LHCN-M2 (cell line): ENCODE measurements at places on chromosomes 7 and 10. TPM values are rescaled to one million over a fixed set of nuclear protein-coding genes. Genes with fewer than 3 reads are reported as not detected.

DNA sequence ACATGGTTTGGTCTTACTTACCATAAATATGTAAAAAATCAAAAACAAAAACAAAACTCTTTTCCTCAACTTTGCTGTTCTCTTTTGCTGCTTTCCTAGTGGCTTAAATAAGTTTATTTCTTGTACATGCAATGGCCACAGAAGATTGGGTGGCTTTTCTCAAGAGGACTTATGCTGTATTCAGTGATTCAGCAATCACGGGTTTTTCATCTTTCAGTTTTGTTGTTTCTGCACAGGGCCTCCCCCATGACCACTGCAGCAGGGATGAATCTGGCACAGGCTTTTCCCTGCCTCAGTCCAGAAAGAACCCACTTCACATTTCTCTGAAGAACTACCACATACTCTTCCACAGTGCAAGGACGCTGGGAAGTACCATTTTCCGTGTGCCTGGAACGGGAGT is 355.0 kb downstream of the RNLS start:
- no peak for DNase-seq

- DNase-seq, result peak; percentile 64
These were observed 28.3 kb downstream of the NCAPG2 start for GRCh38 chr7:158676171-158676840.

DNA sequence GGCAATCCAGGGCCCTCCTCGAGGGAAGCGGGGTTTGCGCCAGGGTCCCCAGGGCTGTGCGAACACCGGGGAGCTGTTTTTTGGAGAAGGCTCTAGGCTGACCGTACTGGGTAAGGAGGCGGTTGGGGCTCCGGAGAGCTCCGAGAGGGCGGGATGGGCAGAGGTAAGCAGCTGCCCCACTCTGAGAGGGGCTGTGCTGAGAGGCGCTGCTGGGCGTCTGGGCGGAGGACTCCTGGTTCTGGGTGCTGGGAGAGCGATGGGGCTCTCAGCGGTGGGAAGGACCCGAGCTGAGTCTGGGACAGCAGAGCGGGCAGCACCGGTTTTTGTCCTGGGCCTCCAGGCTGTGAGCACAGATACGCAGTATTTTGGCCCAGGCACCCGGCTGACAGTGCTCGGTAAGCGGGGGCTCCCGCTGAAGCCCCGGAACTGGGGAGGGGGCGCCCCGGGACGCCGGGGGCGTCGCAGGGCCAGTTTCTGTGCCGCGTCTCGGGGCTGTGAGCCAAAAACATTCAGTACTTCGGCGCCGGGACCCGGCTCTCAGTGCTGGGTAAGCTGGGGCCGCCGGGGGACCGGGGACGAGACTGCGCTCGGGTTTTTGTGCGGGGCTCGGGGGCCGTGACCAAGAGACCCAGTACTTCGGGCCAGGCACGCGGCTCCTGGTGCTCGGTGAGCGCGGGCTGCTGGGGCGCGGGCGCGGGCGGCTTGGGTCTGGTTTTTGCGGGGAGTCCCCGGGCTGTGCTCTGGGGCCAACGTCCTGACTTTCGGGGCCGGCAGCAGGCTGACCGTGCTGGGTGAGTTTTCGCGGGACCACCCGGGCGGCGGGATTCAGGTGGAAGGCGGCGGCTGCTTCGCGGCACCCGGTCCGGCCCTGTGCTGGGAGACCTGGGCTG is 26.0 kb downstream of the PRSS2 start:
- no peak for DNase-seq

DNA sequence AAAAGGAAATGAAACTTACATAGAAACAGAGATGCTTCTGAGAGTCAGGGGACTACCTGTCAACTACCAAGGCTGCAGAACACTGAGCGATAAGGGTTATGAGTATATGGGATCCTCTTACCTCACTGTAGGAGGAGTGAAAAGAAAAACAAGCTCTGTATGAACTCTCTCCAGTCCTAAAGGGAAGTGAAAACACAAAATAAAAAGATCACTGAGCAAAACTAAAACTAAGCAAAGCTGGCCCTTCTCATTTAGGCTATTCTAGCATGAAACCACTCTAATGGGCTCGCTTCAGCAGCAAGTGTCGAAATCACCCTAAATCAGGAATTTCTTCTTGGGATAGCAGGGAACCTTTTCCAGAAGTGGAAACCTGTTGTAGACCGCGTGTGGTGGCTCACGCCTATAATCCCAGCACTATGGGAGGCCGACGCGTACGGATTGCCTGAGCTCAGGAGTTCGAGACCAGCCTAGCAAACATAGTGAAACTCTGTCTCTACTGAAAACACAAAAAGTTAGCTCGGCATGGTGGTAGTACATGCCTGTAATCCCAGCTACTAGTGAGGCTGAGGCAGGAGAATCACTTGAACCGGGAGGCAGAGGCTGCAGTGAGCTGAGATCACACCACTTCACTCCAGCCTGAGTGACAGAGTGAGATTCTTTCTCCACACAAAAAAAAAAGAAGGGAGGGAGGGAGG is 27.0 kb downstream of the DCLRE1C start:
- DNase-seq, result no peak

DNA sequence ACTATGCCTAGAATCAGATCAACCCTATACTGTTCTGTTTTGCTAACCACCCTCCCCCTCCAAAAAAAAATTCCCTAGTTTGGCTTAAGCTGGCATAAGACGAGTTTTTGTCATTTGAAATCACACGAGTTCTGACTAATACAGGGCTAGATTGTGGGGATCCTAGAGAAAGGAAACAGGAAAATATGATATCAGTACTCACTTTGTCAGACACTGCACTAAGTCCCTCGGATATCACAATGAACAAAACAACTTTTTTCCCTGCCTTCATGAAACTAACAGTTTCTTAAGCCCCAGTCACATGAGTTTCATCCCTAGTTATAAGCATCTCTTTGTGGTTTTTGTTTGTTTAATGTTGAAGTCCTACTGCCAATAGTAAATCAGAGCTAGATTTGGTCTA is 118.5 kb downstream of the ITGB8 start:
- no peak for DNase-seq

SPAM1 gene
- total RNA-seq, result not detected in 2 replicates

AKR1C3 gene
- 25.7 and 33.5 TPM in 2 replicates for total RNA-seq

AGR2 gene
- not detected in 2 replicates for total RNA-seq

- DNase-seq, result peak; percentile 94
These were observed 286.2 kb downstream of the KCNMA1 start for GRCh38 chr10:77351386-77351785.

GRCh38 chr7:123658023-123658422 is 2.4 kb downstream of the LMOD2 start:
- DNase-seq, result no peak

IGFBP1 gene
- total RNA-seq, result 0.23 and 1.2 TPM in 2 replicates

SORCS1 gene
- not detected in 2 replicates for total RNA-seq

DNA sequence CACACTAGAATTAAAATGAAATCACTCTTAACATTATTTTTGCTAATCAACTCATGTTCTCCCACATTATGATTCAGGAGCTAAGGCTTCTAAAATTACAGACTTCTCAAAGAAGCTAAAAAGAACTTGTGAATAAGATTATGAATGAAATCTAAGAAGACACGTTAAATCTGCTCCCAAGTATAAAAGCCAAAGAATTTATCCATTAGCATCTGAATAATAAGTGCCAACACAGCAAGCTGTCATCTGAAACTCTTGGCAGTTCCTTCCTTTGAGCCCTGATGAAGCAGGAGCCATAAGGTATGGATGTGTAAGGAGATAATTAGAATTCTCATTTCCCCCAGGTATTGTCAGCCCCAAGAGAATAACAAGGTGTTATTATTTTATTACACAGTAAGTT is 50.3 kb downstream of the TPK1 start:
- no peak for DNase-seq

GPR141 gene
- not detected in 2 replicates for total RNA-seq

DNA sequence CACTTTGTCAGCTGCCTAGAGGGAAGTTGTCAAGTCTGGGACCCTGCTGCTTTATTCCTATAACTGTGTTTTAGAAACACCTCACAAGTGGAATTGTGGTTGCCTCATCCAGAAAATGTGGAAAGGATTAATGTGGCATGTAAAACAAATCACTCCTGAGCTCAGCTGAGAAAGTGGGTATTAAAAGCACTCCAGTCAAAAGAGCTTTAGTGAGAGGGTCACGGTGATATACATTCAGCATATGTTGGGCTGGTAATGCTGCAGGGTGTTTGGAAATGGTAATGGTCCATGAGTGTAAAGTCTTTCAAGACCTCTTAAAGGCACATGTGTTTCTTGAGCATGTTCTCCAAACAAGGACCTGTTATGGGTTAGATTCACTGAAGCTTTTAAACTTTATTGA is 318.2 kb upstream of the MEOX2 start:
- DNase-seq, result no peak

CYP2C18 gene
- not detected in 2 replicates for total RNA-seq

CCDC186 gene
- total RNA-seq, result 5.3 and 6.5 TPM in 2 replicates

DNA sequence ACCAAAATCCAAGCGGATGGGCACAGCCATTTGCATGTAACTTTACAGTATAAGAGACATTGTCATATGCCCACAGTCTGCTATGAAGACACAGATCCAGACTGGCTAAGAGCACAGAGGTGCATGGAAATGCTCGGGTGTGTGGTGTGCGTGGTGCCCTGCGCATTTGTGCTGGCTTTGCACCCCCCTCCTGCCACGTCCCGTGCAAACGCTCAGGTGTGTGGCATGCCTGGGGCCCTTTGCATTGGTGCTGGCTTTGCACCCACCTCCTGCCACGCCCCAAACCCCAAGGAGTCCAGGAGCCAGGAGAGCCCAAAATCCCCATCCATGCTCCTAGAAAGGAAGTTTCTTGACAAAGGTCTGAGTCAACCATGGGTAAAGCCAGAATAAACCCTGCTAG is 306.2 kb downstream of the PTPRN2 start:
- DNase-seq, result no peak

- no peak for DNase-seq
These were observed 11.6 kb downstream of the NKX6-2 start for GRCh38 chr10:132774181-132774901.

GRCh38 chr7:11817111-11817740 is 14.8 kb downstream of the THSD7A start:
- DNase-seq, result no peak

CPXM2 gene
- not detected in 2 replicates for total RNA-seq

KAT6B gene
- total RNA-seq, result 9.6 and 11.3 TPM in 2 replicates

CCL26 gene
- 3.9 TPM in 1 of 2 replicates, not detected in the other for total RNA-seq

SPDYE9 gene
- total RNA-seq, result not detected in 2 replicates

DNA sequence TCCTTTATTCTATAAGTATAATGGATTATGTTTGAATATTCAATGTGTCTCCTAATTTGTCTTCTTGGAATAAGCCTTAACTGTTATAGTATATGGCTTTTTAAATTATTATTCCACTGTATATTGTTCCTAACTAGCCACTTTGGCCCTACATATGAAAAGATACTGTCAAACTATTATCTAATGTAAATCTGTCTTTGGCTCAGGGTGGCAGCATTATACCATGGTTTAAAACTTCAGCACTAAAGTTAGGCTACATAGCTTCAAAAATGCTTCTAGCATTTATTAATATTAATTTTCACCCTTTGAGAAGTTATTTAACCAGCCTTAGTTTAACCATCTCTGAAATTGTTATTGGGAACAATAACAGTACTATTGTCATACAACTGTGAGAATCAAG is 543.1 kb upstream of the MBL2 start:
- DNase-seq, result peak; percentile 31

CAMK2G gene
- total RNA-seq, result 16.4 and 20.8 TPM in 2 replicates

- no peak for DNase-seq
These were observed 107.8 kb downstream of the ARHGAP12 start for GRCh38 chr10:31820778-31821369.

DNA sequence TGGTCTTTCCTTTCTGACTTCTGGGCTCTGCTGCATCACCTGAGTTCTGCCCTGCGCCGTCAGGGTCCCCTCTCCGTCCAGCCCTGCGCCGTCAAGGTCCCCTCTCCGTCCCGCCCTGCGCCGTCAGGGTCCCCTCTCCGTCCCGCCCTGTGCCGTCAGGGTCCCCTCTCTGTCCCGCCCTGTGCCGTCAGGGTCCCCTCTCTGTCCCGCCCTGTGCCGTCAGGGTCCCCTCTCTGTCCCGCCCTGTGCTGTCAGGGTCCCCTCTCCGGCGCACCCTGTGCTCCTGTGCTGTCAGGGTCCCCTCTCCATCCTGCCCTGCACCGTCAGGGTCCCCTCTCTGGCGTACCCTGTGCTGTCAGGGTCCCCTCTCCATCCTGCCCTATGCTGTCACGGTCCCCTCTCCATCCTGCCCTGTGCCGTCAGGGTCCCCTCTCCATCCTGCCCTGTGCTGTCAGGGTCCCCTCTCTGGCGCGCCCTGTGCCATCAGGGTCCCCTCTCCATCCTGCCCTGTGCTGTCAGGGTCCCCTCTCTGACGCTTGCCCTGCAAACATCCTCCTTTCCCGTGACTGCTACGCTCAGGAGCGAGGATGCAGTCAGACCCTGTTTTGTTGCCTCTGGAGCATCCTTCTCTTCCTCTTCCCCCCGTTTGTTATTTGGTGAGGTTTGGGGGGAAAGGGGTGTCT is 66.4 kb downstream of the INPP5A start:
- no peak for DNase-seq

GUSB gene
- 24.8 and 45.4 TPM in 2 replicates for total RNA-seq

DNA sequence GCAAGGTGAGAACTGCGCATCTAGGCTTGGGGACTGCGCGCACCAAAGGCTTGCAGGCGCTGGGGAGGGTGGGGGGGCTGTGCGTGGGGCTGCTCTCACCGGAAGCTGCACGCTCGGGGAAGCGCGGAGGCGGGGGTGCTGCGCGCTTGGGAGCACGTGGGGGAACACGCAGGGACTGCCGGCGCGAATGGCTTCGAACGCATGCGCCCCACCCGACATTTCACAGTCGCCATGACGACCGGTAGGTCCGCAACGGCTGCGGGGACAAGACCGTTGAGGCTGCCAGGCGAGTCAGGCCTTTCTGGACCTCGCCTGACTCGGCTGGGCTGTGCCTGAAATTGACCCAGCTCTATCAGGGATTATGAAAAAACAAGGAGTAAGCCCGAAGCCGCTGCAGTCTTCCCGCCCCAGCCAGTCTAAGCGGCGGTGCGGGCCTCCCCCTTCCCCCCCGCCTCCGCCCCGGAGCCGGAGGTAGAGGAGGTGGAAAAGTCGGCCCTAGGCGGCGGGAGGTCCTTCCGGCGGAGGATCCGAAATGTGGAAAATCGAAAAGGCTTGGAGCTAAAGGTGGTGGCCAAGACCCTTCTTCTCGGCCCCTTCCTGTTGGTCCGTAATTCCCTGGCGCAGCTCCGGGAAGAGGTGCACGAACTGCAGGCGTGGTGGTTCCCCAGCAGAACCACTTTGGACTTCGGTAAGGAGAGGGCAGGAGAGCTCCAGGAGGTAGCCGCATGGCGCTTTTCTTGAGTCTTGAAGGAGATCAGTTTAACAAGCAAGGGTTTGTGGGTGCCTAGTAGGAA is 34.9 kb upstream of the STEAP1 start:
- peak; percentile 20 for DNase-seq

ADAM12 gene
- total RNA-seq, result 16.6 and 21.2 TPM in 2 replicates

DNA sequence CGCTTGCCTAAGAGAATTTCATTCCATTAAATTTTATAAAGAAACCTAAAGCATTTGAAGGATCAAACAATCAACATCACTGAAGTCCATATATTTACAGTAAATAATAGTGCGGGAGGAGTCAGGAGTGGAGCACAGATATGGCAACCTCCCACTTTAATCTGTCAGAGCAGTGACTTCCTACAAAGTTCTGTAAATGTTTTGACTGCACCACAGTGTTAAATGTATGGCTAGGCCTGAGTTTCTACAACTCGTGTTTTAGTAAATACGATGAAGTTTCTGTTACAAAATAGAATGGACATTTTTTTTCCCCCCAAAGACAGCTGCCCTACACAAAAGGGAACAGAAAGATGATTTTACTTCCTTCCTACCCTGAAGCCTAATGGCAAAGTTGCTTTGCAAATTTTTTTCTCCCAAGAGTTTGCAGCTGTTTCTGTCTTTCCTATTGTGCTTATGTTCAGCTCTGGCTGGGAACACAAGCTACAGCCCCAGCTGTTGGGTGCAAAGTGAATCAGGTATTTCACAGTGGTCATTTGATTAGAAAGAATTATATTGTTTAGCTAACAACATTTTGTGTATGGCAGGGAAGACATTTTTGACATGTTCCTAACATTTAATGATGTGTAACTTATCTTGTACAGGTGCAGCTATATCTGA is 62.1 kb downstream of the MET start:
- DNase-seq, result peak; percentile 98
